Activated T-cell treated with anti-CD3 and anti-CD28 coated beads, Interleukin-2, amount 50 U/mL, for 24 hours (primary cell): ENCODE measurements at places on chromosomes 13 and 19.
A peak's percentile ranks its signal among the peaks of the same experiment; 100 is the strongest.

DNA sequence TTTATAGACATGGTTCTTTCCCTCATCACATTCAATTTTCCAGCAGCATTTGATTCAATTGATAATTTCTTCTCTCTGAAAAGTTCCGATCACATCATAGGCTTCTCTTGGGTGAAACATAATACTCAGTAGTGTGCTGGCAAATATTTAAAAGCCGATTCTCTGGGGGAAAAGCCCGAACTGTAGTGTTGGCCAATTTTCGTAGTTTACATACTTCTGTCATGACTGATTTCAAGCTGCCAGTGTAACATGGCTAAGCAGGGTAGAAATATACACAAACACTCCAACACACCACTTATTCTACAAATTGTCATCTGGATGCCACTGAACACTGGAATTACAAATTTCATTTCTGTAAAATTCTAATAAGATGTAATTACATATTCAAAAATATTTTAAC is 56.1 kb upstream of the FREM2 start:
- no peak for DNase-seq

DNA sequence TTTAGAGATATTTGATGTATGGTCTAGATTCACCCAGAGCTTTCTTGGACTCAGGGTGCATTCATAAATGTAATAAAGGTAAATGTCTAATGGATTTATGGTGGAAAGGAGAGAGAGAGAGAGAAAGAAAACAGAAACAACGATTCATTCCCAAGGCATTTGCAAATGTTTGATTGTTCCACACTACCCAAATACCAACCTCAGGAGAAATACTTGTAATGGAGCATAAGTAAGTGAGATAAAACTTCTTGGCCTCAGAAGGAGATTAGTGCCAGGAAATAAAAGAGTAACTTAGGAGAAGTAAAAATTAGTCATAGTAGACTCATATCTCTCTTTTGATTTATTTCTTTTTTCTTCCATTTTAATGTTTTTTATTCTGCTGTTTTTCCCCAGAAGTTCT is 40.6 kb upstream of the DGKH start:
- no peak for DNase-seq

- peak; percentile 73 for DNase-seq
These were observed 758 bp upstream of the CACNG7 start for GRCh38 chr19:53908106-53908934.

- DNase-seq, result peak; percentile 63
These were observed 112.5 kb upstream of the SLC7A1 start for GRCh38 chr13:29707876-29708543.

- peak; percentile 75 for DNase-seq
These were observed 44.1 kb upstream of the RANBP3 start for GRCh38 chr19:6021878-6022569.

DNA sequence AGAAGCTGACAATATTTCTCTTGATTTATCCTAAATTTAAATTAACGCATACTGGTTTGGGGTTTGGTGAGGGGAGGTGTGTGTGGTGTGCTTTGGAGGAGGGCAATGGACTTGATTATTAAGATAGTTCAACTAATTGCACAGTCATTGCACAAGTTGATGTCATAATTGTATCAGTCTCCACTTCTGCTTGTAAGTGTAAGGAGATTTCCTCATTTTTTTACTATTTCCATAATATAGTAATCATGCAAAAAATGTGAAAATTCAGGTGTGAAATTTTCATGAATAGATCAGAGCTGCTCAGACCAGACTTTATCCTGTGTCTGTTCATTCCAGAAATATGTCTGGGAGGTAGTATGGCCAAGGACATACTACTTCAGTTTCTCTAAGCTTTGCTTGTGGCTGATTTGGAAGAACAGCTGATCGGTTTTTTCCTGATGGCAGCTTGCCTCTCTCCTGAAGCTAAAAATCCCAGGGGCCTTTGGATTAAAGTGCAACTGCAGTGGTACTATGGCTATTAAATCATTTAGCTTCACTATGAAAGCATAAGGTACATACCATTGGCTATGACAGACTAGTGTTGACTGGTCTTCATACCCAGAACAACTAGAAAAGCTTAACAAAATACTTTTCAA is 201.8 kb upstream of the MIR17HG start:
- no peak for DNase-seq
